Activated T-cell treated with anti-CD3 and anti-CD28 coated beads, Interleukin-2, amount 50 U/mL, for 1 hour (primary cell): ENCODE measurements at places on chromosomes 1 and 21.
A peak's percentile ranks its signal among the peaks of the same experiment; 100 is the strongest.

DNA sequence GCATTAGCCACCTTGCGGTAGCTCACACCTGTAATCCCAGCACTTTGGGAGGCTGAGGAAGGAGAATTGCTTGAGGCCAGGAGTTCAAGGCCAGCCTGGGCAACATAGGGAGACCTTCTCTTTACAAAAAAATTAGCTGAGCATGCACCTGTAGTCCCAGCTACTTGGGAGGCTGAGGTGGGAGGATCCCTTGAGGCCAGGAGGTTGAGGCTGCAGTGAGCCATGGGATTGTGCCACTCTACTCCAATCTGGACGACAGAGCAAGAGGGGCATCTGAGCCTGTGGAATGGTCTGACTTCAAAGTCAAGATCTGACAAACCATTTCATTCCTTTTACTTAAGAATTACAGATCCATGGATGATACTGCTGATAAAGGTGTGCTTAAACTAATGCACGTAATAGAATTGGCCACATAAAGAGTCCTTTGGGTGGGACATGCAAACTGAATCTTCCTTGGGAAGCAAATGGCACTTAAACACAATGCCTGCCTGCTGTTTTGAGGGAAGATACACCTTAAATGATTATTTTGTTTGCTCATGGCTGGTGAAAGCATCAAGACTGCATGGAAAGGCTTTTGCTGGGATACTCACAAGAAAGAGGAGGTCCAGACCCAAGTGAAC lies 2.5 kb upstream of the TMEM201 start:
- DNase-seq, result no peak

DNA sequence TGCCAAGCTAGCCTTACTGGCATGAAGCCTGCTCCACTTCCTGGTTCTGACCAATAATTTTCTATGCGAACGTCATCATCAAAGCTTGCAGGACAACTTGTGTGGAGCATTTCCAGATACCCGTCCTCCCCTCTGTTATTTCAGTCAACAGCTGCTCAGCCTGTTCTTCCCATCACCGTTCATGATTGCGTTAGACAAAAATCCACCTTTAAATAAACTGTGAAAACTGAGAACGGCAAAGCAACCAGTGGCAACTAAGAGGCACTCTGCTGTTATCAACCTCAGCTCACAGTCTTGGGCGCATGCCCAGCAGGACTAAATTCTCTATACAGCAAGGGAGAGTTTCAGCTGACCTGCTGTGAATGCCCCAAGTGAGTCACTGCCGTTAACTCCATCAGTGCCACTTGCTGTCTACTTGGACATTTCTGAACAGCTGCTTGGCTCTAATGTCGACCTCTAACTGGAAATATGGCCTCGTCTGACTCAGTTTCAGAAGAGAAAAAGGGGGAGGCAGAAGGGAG lies 207.4 kb upstream of the RUNX1 start:
- DNase-seq, result no peak

- DNase-seq, result peak; percentile 20
Measured at GRCh38 chr1:231241750-231242149, 738 bp downstream of the GNPAT start.

- DNase-seq, result no peak
Measured at GRCh38 chr1:33242652-33243051, 13.6 kb upstream of the ZNF362 start.

- DNase-seq, result no peak
Measured at GRCh38 chr21:28856588-28857250, 136.0 kb downstream of the LTN1 start.

- DNase-seq, result no peak
Measured at GRCh38 chr1:155038602-155039307, 5.1 kb downstream of the DCST1 start.

DNA sequence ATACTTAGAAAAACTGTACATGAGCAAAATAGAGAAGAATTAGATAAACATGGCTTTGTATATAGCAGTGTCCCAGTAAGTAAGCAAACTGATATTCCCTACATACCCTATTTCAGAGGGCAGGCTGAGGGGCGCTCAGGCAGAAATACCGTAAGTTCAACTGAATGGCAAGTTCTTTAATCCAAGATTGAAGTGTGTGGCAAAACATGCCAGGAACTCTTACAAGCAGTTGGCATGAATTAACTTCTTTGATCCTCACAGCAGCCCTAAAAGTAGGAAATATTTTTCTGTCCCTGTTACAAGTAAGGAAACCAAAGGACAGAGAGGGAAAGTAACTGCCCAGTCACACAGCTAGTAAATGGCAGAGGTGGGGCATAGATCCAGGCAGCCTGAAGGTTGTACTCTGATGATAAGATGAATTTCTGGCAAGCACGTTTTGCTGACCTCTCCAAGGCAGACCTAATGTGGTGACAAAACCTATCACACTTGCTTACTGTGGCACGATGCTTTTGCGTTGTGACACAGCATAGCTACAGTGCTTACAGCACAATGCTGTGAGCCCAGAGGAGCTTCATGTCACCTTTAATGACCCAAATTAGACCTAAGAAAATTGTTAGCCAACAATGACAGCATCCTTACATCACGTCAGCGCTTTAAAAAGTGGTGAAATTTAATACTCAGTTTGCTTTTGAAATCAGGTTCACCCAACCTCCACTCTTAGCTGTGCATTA lies 35.0 kb upstream of the THEM4 start:
- DNase-seq, result no peak

GRCh38 chr1:156896490-156897033 lies 3.0 kb downstream of the PEAR1 start:
- DNase-seq, result no peak
